Stimulated activated naive CD4-positive, alpha-beta T cell (primary cell): ENCODE measurements at places on chromosomes 16 and 17.

- DNase-seq: no peak
Observed at GRCh38 chr17:49388290-49388640, 26.2 kb upstream of the ZNF652 start.

- DNase-seq: no peak
Observed at GRCh38 chr17:31085563-31085962, 9.2 kb upstream of the NF1 start.

DNA sequence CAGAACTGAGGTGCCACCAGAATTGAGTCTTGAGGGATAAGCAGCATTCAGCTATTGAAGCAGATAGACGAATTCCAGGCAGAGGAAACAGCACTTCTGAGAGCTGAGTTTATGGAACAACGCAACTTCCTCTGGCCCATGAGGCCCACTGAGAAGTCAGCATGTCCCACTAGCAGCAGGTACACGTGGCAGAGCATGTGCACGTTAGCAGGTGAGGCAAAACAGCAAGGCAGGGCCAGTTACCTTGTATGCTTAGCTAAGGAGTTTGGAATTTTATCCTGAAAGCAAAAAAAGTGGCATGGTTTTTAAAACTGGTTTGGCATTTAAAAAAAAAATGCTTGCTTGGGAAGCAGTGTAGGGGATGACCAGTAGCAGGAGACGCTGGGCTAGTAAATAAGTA is 305.6 kb downstream of the CPPED1 start:
- DNase-seq: no peak

DNA sequence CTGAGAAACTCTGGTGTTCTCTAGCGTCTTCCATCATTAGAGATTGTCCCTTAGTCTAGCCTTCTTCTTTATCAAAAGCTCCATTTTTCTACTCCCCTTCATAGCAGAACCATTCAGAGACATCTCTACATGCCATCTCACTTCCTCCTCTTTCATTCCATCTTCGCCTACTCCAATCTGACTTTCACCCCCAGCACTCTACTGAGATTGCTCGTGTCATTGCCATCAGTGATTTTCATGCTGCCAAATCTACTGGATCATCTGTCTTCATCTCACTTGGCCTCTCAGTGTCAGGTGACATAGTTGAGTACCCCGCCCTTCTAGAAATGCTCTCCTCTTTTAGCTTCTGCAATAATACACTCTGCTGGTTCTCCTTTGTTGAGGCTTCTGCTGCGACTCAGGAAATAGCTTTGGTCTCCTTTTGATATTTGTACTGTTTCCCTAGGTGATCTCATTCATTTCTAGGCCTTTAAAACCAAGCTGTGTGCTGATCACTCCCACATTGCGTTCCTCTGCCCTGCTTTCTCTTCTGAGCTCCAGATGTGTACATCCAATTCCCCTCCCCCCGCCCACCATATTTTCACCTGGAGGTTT is 119.1 kb downstream of the FTO start:
- no peak for DNase-seq

- peak; percentile 80 for DNase-seq
Observed at GRCh38 chr17:43398724-43399595, at the start of gene ARL4D. Gene ARL4D, plus strand, starts transcription at chr17:43398993. Its CDS starts 740 bp downstream, at chr17:43399733.

DNA sequence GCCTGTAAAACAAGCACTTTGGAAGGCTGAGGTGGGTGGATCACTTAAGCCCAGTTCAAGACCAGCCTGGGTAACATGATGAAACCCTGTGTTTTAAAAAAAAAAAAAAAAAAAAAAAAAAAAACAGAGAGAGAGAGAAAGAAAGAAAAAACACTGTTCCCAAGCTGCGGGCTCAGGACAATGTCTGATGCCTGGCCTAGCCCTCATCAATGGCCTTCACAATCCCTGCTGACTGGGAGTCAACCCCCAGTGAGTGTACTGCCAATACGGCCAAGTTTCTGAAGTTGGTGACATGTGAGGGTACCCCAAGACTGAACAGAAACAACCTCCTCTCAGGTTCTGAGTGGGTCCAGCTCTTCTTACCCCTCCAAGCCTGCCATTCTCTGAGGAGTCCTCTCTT is 116.5 kb downstream of the ZNF778 start:
- no peak for DNase-seq

DNA sequence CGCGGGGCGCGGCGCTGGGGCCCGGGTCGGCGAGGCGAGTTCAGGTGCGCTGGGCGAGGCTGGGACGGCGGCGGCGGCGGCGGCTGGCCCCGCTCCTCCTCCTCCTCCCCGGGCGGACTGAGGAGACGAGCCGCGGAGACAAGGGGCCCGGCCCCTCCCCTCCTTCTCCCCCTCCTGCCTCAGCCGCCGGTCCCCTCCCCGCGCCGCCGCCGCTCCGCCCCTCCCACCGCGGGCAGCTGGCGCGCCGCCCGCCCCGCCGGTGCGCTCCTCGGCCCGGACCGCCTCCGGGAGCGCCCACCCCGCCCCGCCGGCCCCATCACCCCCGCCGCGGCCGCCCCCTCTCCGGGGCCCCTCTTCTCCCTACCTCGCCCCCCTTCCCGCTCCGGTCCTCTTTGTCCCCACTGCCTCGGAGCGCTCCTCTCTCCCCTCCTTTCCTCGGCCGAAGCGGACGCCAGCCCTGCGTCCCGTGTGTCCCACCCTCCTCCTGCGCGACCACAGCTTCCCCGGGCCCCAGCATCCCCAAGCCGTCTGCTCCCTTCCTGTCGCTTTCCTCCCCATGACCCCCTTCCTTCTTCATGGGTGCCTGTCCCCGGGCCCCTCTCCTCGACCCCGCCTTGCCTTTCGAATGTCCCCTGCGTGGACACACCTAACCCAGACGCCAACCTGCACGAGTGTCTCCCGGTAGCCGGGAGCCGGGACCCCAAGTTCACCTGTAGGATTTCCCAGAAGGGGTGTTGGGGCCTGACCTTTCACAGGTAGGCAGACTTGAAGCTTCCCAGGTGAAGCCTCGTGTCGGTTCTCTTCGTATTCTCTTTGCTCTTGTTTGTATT is at the start of gene TOX3:
Gene TOX3, minus strand, starts transcription at position 140 of the 830 bp plus-strand sequence. CDS start 420 bp downstream, outside the sequence.
- no peak for DNase-seq

GRCh38 chr16:57810197-57811031 is 8.1 kb upstream of the KIFC3 start:
- no peak for DNase-seq

GRCh38 chr16:3950343-3951193 is 70.1 kb upstream of the CREBBP start:
- DNase-seq: no peak
